ENCODE measurements at places on chromosomes 7 and 10.

DNA sequence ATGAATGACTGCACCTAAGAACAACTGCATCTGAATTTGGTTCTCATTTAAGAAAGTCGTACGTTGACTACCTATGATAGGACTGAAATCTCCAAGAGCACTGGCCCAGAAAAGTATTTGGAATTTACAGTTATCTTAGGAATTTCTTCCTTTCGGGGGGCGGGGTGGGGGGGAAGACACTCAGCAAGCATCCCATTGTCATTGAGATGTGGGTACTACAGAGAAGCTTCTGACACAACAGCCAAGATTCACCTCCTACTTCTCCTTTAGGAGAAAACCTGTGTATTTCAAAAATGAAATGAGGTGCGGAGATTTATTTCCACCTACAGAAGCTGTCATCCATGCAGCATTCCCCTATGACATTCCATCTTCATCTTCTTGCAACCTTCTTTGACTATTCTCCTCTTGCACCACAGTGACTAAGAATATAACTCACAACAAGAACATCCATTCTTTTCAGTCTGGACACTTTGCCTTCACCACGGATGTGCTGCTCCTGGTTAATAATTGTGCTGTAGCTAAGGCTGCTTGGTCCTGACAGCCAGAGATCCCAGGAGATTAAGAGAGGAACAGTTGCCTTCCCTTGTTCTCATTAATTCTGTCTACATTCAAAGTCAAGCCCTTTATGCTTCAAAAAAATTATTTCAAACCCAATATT lies 98.4 kb upstream of the FRMD4A start:
- no peak for DNase-seq

- DNase-seq, result no peak
These were observed 18.7 kb downstream of the LCOR start for GRCh38 chr10:96850825-96851224.

GRCh38 chr7:84624527-84624926 lies 429.9 kb upstream of the SEMA3A start:
- no peak for DNase-seq

- no peak for DNase-seq
These were observed 66.9 kb downstream of the SEMA3C start for GRCh38 chr7:80851896-80852476.

GRCh38 chr10:65566906-65567305 lies 1358.9 kb upstream of the LRRTM3 start:
- no peak for DNase-seq

GRCh38 chr7:122748195-122748594 lies 45.5 kb upstream of the RNF148 start:
- DNase-seq, result no peak

DNA sequence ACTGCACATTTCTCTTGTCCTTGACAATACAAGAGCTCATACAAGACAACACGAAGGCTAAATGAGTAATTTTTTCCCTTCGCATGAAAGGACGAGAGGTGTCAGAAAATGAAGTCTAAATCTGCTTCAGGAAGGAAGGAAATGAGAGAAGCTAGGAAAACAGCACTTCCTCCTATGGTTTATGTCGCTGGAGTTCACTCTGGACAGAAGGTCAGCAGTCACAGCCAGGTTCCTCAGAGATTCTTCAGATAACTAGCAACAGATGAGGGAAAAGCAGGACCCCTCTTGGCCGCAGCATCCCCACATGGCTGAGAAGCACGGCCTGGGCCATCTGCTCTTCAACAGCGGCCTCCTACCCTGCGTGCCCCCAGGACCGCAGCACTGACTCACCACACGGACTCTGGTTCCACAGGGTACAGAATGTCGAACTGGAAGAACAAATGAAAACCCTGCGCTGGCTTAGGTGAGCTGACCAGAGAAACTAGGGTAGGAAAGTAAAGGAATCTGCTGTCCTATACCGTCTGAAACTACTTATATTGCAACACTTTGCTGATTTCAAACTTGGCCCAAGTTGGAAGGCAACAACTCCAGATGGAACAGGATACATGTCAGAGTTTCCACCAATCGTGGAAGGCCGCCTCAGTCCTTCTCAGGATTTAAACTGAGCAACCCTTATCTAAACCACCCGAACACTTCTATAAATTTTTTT lies 26.3 kb downstream of the DNMBP start:
- no peak for DNase-seq

GRCh38 chr7:150631084-150631826 lies 930 bp downstream of the GIMAP6 start:
- peak; percentile 48 for DNase-seq

GRCh38 chr7:68840991-68841390 lies 757.3 kb upstream of the AUTS2 start:
- no peak for DNase-seq

DNA sequence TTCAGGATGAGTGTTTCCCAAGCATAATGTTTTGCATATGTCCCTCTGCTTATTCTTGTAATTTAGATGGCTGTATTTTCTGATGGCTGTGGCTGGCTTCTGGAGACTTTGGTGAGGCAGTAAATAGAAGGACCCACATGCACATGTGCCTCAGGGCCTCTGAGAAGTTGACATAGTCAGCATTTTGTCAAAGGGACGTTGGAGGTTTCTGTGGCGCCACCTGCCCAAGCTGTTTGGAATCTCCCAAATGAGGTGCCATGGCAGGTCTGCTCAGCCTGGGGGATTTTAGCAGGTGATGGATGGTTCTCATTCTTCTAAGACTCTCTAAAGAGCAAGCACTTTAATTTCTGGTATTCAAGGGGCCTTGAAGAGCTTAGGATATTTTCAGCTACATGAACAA lies 29.8 kb downstream of the C10orf120 start:
- DNase-seq, result no peak

DNA sequence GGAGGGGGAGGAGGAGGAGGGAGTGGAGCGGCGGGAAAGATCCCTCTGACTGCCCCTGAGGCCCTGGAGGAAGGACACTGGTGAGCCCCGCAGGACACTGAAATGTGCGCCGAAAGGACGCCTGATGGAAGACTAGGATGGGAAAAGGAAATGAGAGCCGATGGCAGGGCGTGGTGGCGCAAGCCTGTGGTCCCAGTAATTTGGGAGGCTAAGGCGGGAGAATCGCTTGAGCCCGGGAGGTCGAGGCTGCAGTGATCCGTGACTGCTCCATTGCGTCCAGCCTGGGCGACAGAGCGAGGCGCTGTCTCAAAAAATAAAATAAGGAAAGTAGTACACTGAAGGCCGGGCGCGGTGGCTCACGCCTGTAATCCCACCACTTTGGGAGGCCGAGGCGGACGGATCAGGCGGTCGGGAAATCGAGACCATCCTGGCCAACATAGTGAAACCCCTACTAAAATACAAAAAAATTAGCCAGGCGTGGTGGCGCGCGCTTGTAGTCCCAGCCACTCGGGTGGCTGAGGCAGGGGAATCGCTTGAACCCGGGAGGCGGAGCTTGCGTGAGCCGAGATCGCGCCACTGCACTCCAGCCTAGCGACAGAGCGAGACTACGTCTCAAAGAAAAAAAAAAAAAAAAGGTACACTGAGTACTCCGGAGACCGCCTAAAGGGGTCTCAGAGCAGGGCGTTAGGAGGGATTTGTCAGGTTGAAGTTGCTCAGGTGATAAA lies 561 bp upstream of the HNRNPF start:
- DNase-seq, result peak; percentile 66

- DNase-seq, result no peak
These were observed 50.8 kb downstream of the SUFU start for GRCh38 chr10:102554531-102554930.

Data from stimulated activated CD4-positive, alpha-beta T cell treated with anti-CD3 and anti-CD28 coated beads, Interleukin-4, amount 100 ng/mL, for 1 hour (primary cell).